ENCODE measurements at places on chromosomes 1 and 21.

- DNase-seq, result no peak
These were observed 38.6 kb downstream of the SSBP3 start for GRCh38 chr1:54367613-54368012.

GRCh38 chr1:15220825-15221431 lies 26.1 kb upstream of the FHAD1 start:
- DNase-seq, result no peak

GRCh38 chr1:150905301-150905700 lies 18.4 kb downstream of the CTXND2 start:
- no peak for DNase-seq

- no peak for DNase-seq
These were observed 906.0 kb downstream of the ADGRL2 start for GRCh38 chr1:82706741-82707140.

GRCh38 chr1:15186846-15187151 lies 33.3 kb downstream of the TMEM51 start:
- DNase-seq, result no peak

GRCh38 chr1:38028671-38029070 lies 16.1 kb downstream of the UTP11 start:
- no peak for DNase-seq

GRCh38 chr1:8598060-8598724 lies 219.2 kb downstream of the RERE start:
- DNase-seq, result no peak

- no peak for DNase-seq
These were observed 36.0 kb downstream of the FAM177B start for GRCh38 chr1:222772996-222773379.

- peak; percentile 35 for DNase-seq
These were observed 140.1 kb upstream of the FMN2 start for GRCh38 chr1:239951511-239952140.

GRCh38 chr1:81600363-81600762 lies 200.4 kb upstream of the ADGRL2 start:
- DNase-seq, result no peak

DNA sequence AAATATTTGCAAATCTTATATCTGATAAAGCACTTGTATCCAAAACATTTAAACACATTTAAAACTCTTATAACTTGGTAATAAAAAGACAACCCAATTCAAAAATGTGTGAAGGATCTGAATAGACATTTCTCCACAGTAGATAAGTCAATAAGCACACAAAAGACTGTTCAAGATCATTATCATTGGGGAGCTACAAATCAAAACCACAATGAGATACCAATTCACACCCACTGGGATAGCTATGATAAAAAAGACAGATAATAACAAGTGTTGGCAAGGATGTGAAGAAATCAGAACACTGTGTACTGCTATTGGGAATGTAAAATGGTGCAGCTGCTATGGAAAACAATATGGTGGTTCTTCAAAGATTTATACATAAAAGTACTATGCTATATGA lies 5.1 kb upstream of the LIN9 start:
- no peak for DNase-seq

DNA sequence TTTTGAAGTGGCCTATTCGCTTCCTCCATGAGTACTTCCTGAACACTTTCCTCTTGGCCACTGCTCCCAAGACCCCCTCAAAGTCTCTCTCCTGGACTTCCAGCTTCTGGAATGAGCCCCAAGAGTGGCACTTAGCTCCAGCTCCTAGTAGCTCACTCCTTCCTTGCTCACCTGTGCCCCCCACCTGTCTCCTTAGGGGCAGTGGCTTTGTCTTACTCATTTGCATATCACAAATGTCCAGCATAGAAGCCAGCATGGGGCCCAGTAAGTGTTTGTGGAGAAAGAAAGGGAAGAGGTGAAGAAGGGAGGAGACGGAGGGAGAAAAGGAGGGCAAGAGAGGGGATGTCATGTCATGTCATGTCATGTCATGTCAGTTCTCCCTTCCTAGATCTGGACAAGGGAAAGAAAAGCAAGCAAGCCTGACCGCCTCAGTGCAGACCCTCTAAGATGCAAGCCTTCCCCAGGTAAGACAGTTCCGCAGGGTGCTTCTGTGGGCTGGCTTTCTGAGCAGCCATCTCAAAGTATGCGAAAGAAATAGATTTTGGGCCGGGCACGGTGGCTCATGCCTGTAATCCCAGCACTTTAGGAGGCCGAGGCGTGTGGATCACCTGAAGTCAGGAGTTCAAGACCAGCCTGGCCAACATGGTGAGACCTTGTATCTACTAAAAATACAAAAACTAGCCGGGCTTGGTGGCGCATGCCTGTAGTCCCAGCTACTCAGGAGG lies 6.9 kb upstream of the MX1 start:
- DNase-seq, result no peak

- DNase-seq, result no peak
These were observed 1707.7 kb downstream of the BRINP3 start for GRCh38 chr1:188769936-188770335.

DNA sequence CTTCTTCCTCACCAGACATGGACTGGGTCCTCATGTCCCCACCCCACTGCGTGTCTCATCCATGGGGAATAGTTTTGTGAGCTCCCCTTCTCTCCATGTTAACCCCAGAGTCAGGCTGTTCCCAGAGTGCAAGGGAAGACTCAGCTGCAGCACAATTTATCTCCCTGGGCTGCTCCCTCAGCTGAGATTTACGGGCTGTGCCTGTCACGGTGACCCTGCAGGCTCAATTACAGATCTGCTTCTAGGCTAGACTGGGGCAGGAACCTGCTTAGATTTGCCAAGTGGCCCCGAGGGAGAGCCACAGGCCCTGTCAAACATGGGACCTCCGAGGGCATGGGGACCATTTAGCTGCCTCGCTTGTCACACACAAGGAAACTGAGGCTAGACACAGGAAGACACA lies 37.8 kb downstream of the CDCP2 start:
- DNase-seq, result no peak

- no peak for DNase-seq
These were observed 25.8 kb downstream of the KRTAP10-1 start for GRCh38 chr21:44514218-44514520.

DNA sequence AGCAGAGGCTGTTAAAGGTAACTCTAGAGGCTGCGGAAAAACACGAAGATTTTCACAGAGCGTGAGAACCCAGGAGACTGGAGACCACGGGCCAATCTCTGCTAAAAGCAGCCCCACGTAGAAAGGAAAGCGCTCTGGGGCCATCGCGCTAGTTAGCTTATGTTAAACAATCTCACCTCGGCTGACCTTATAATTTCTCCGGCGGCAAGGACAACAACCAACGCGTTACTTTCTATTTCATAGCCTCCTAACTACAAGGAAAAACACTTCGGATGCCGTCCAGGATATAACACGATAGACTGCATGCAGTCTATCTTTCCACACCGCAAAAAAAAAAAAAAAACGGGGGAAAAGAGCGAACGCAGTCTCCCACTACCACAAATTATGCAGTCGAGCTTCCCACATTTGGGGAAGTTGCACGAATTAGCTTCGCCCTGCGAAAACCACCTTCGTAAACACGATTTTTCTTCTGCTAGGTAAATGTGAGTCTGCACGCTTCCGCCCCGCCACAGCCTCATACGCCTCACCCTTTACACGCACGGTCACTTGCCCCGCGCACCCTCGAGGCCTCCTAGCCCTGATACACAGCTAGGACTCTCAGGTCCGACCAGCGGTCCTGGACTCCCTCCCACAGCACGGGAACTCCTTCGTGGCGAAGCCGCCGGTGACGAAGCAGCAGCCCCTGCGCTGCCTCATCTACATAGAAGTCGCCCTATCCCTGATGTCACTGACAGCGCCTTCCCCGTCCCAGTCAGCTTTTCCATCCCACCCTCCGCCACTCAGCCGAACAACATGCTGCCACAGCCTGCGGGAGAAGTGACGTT lies 87.8 kb downstream of the PRKAB2 start:
- DNase-seq, result peak; percentile 67

DNA sequence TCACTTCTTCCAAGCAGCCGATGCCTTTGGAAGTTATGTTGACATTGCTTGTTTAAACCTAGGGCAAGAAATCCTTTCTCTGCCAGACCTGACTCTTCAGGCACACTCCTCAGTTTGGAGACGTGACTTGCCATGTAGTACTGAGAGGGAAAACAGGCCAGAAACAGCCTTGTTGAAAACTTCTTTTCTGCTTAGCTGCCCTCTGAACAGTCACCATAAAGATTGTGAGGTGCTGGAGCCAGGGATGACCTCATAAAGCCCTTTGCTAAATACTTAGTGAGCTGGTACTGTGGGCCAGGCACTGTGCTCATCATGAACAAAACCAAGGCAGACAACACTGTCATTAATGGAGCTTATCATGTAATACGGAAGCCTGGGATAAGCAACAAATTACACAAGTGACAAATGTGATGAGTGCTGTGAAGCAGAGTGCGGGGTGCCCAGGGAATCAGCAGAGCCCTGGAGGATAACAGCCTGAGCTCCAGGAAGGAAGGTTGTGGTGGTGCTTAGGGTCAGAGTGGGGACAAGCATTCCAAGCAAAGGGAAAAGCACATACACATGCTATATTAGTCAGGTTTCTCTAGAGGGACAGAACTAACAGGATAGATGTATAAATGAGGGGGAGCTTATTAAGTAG lies 42.4 kb downstream of the MTARC1 start:
- no peak for DNase-seq

GRCh38 chr21:45146306-45146705 lies 71.9 kb downstream of the ADARB1 start:
- no peak for DNase-seq

GRCh38 chr1:152942161-152942560 lies 4.8 kb upstream of the SPRR5 start:
- DNase-seq, result no peak

- DNase-seq, result no peak
These were observed 143.4 kb upstream of the CHRM3 start for GRCh38 chr1:239243006-239243405.

- no peak for DNase-seq
These were observed 361.5 kb upstream of the ADGRL2 start for GRCh38 chr1:81439046-81439823.

GRCh38 chr1:90712153-90712856 lies 4.8 kb downstream of the BARHL2 start:
- DNase-seq, result no peak

GRCh38 chr1:61265665-61266064 lies 183.3 kb downstream of the NFIA start:
- DNase-seq, result no peak

GRCh38 chr1:219372916-219373615 lies 199.4 kb downstream of the LYPLAL1 start:
- no peak for DNase-seq

DNA sequence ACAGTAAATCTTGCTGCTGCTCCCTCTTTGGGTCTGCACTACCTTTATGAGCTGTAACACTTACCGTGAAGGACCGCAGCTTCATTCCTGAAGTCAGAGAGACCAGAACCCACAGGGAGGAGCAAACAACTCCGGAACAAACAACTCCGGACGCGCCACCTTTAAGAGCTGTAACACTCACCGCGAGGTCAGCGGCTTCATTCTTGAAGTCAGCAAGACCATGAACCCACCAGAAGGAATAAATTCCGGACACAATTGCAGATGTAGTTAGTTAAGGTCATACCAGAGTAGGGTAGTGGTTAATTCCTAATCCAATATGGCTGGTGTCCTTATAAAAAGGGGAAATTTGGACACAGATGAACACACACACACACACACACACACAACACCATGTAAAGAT lies 37.7 kb downstream of the VTCN1 start:
- no peak for DNase-seq

- DNase-seq, result no peak
These were observed 36.7 kb downstream of the KCNQ4 start for GRCh38 chr1:40820251-40820797.

DNA sequence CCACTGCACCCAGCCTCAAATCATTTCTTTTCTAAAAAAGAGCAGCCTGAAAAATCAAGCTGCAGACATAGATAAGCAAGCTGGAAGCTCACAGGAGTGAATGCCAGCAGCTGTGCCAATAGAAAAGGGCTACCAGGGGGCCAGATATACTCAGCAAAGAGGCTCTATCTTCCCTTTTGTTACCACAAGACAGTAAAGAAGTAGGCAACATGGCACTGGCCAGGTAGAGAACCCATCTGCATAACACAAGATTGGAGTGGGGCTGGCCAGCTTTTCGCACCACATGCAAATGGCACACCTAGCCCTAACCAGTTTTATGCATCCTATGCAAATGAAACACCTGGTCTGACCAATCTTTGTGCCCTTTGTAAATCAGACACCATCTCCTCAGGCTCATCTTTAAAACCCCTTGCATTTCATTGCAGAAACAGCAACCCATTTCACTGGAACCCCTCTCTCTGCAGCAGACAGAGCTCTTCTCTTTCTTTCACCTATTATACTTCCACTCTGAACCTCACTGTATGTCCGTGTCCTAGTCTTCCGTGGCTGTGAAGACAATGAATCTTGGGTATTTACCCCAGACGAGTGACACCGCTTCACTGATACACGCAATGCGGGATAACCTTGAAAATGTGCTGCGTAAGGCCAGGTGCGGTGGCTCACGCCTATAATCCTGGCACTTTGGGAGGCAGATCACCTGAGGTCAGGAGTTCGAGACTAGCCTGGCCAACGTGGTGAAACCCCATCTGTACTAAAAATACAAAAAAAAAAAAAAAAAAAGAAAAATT lies 15.1 kb downstream of the CASP9 start:
- DNase-seq, result no peak

- DNase-seq, result no peak
These were observed 65.6 kb upstream of the SRSF10 start for GRCh38 chr1:24045771-24046170.

Measured in activated CD4-positive, alpha-beta T cell treated with anti-CD3 and anti-CD28 coated beads, Interleukin-2, amount 50 U/mL, for 1 hour (primary cell).